T-helper 2 cell treated with Interferon-gamma antibody and Interleukin-4, amounts not matched to agents 5 μg/mL and 100 μg/mL, for 36 hours (primary cell): ENCODE measurements at places on chromosomes 5 and 9.

DNA sequence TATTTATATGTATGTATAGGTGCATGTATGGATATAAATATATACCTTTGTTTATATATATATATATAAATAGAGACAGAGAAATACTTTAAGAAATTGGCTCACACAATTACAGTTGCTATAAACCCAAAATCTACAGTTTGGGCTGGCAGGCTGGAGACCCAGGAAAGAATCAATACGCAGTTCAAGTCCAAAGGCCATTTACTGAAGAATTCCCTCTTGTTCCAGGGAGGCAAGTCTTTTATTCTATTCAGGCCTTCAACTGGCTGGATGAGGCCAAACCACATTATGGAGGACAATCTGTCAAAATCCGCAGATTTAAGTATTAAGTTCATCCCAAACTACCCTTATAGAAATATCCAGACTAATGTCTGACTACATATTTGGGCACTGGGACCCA lies 144.7 kb downstream of the ARL15 start:
- DNase-seq, result no peak

- DNase-seq, result no peak
Measured at GRCh38 chr9:78664370-78664769, 367.4 kb downstream of the PSAT1 start.

GRCh38 chr5:132238169-132238744 lies 10.6 kb upstream of the P4HA2 start:
- peak; percentile 68 for DNase-seq

- DNase-seq, result no peak
Measured at GRCh38 chr5:13917061-13917460, 27.4 kb downstream of the DNAH5 start.

- peak; percentile 10 for DNase-seq
Measured at GRCh38 chr5:147857302-147858129, 21.0 kb upstream of the SCGB3A2 start.

- DNase-seq, result no peak
Measured at GRCh38 chr5:119356612-119357188, 881 bp downstream of the TNFAIP8 start.

GRCh38 chr5:39713250-39713916 lies 288.6 kb upstream of the DAB2 start:
- no peak for DNase-seq

DNA sequence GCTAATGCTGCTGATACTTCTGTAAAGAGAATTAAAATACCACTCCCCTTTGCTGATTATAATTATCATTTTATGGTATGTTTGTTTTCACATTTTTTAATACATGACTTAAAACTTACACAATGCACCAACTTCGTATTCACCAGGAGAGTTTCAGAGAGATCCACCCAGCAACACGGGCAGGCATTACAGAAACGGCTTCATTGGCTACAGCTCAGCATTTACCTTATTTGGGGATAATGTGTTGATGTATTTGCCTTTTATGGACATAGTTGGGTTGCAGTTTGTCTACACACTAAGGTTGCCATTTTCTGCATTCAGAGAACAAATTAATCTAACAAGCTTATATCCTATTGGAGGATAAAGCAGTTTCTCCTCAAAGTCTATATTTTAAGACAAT lies 423.6 kb downstream of the PRDM9 start:
- DNase-seq, result no peak

DNA sequence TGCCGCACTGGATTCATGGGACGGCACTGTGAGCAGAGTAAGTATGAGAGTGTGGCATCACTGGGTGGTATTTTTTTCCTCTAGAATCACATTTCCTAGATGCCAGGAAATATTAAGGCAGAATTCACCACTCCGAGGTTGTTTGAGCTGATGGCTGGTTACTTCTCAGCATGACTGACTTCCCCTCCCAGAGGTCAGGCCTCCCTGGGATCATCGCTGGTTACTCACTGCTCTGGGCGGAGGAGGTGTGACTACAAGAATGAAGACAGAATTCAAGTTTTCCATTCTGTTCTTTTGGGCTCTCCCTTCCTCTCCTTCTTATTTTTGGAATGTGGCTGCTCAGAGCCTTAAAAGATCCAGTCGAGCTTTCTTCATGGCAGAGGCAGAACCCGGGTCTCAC lies 76.6 kb upstream of the PRRC1 start:
- no peak for DNase-seq

DNA sequence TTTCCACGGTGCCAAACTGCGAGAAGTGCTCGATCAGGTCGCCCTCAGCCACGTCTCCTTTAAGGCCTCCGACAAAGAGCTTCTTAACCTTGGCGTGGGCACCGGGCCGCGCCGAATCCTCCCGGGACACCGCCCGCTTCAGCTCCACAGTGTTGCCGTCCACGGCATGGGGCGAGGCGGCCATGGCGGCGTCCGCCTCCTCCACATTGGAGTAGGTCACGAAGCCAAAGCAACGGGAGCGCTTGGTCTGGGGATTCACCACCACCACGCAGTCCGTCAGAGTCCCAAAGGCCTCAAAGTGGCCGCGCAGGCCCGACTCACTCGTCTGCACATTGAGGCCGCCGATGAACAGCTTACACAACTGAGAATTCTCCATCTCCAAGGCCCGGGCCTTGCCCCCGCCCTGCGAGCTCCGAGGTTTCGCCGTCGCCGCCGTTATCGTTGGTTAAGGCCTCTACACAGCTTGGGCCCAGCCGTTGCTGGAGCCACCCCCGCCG lies 424 bp downstream of the HNRNPA0 start:
- no peak for DNase-seq

GRCh38 chr9:108628316-108628715 lies 227.5 kb downstream of the ACTL7B start:
- no peak for DNase-seq

GRCh38 chr5:83124593-83124992 lies 47.2 kb downstream of the XRCC4 start:
- DNase-seq, result no peak

GRCh38 chr5:116534964-116535651 lies 39.5 kb downstream of the SEMA6A start:
- no peak for DNase-seq

GRCh38 chr5:98776066-98776705 lies 2.7 kb downstream of the RGMB start:
- DNase-seq, result no peak

GRCh38 chr5:31993165-31993961 lies 180.8 kb downstream of the GOLPH3 start:
- no peak for DNase-seq

DNA sequence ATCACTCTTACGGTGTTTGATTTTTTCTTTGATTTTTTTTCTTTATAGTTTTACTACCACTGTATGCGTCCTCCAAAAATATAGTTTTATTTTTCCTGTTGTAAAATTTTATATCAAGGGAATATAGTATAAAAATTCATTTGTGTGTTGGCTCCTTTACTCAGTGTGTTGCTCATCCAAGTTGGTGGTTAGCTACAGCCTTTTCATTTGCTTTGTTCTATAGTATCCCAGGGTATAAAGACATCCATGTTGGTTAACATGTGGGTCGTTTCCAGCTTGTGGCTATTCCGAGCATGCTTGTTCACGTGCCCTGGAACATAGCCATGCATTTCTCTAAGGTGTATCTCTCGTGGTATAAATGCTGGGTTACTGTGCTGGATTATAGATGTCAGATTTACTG lies 54.8 kb upstream of the DAB2 start:
- DNase-seq, result no peak

DNA sequence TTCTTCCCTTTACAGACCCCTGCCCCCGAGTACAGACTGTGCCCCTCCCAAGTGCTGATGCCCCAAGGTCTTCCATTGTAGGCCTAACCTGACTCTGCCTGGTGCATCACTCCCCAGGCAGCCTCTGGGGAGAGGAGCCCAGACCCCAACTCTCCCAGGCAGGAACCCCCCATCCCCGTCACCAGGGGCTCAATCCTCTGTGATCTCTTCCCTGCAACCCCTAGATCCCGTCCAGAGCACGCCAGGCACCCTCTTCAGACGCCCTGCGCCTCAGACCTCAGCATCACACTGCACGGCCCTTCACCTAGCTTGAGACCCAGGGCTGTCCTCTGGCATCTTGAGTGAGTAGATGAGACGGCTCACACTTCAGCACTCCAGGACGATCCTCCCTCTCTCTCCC lies 6.4 kb upstream of the EGR1 start:
- DNase-seq, result no peak
